ENCODE measurements at places on chromosomes 2 and 18.

- H3K4me1 ChIP-seq, result no peaks in the 10 kb centered on the region
- no peaks in the 10 kb centered on the region for H3K36me3 ChIP-seq
- H3K4me3 ChIP-seq, result no peak overlapping the region
- no peak for ATAC-seq
- no peak overlapping the region for H3K27ac ChIP-seq
- H3K27me3 ChIP-seq, result no peaks in the 10 kb centered on the region
Observed at GRCh38 chr18:52409727-52410126, 69.7 kb downstream of the DCC start.

- H3K4me3 ChIP-seq, result no peak overlapping the region
- peaks cover 11% of the 10 kb centered on the region for H3K4me1 ChIP-seq
Observed at GRCh38 chr18:44819944-44820510, 139.3 kb downstream of the SETBP1 start.

- no peaks in the 10 kb centered on the region for H3K36me3 ChIP-seq
- H3K4me1 ChIP-seq, result no peaks in the 10 kb centered on the region
- peaks cover 13% of the 10 kb centered on the region for H3K27me3 ChIP-seq
- H3K4me3 ChIP-seq, result no peak overlapping the region
- peak overlapping the region; percentile 1 for H3K27ac ChIP-seq
Observed at GRCh38 chr2:20504174-20504573, 57.3 kb downstream of the RHOB start.

DNA sequence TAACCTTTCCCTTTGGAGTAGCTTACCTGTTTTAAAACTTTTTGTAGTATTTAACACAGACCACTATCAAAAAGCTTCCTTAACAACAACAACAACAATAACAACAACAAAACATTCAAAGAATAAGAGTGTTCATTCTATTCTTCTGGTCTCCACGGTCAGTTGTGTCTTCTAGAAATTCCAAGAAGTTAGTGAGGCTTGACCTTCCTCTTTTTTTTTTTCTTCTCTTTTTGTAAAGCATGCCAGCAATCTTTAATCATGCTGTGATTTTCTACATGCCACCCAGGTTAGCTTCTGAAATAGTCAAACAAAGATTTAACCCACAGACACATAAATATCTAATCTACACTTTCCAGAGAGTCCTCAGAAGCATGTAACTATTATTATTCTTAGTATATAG is 28.4 kb upstream of the KLHL14 start:
- H3K36me3 ChIP-seq, result no peaks in the 10 kb centered on the region
- no peak overlapping the region for H3K4me3 ChIP-seq
- H3K27me3 ChIP-seq, result peaks cover 6% of the 10 kb centered on the region
- ATAC-seq, result no peak
- H3K27ac ChIP-seq, result no peak overlapping the region
- no peaks in the 10 kb centered on the region for H3K4me1 ChIP-seq

GRCh38 chr18:5759194-5759593 is 136.1 kb downstream of the TMEM200C start:
- ATAC-seq, result no peak
- H3K4me3 ChIP-seq, result no peak overlapping the region
- H3K27me3 ChIP-seq, result peaks cover 6% of the 10 kb centered on the region

All from activated T-helper 17 cell treated with anti-CD3 and anti-CD28 coated beads, Interleukin-2, amount 50 U/mL, for 72 hours (primary cell).